Kidney (tissue), 22 donors: ENCODE measurements at places on chromosomes 6 and 20. TPM values are rescaled to one million over a fixed set of nuclear protein-coding genes. Genes with fewer than 3 reads are reported as not detected.

DNA sequence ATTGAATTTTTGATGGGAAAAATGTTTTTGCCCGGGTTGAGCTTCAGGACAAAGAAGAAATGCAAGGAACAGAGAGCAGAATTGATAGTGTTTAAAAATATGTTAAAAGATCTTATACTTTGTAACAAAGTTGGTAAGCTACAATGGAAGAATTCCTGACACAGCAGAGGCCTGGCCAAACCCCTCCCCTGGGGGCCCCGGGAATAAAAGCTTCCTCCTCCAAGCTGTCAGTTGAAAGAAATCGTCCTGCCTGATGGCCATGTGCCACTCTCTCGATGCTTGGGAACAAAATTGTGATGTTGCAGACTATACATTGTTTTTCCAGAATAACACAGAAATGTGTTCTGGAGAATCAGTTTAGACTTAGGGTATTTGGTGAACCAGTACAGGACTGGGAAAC is 14.2 kb upstream of the TOX2 start:
- no peak for DNase-seq
- no peaks in the 10 kb centered on the region for H3K27me3 ChIP-seq
- H3K4me1 ChIP-seq, result no peaks in the 10 kb centered on the region
- H3K4me3 ChIP-seq, result no peak overlapping the region
- H3K36me3 ChIP-seq, result no peaks in the 10 kb centered on the region
- no peak overlapping the region for H3K27ac ChIP-seq

- no peaks in the 10 kb centered on the region for H3K36me3 ChIP-seq
- no peaks in the 10 kb centered on the region for H3K4me1 ChIP-seq
- no peak overlapping the region for H3K27ac ChIP-seq
- H3K27me3 ChIP-seq, result no peaks in the 10 kb centered on the region
- no peak overlapping the region for H3K4me3 ChIP-seq
Observed at GRCh38 chr6:134510920-134511319, 193.0 kb upstream of the SGK1 start.

DNA sequence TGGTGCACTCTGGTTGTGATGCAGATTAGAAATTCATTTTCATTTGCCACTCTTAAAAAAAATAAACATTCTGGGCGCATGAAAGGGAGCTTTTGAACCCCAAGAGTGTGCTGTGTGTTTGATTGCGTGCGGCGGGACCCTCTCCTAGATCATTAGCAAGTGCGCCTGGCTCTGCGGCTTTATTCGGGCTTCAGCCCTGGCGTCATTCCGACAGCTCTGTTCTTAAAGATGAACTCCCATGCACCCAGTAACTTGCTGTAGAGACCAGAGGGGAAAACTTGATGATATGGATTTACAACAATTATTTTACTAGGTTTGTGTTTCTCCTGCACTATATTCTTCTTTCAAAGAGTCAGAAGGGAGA is 48.9 kb upstream of the ARMC2 start:
- no peak overlapping the region for H3K4me3 ChIP-seq
- DNase-seq, result no peak
- H3K27ac ChIP-seq, result no peak overlapping the region
- H3K4me1 ChIP-seq, result peaks cover 17% of the 10 kb centered on the region

- H3K27ac ChIP-seq, result peak overlapping the region; percentile 84
- peaks cover 6% of the 10 kb centered on the region for H3K4me1 ChIP-seq
- H3K4me3 ChIP-seq, result peak overlapping the region; percentile 65
Observed at GRCh38 chr6:43054206-43054943, 724 bp upstream of the CUL7 start.

DNA sequence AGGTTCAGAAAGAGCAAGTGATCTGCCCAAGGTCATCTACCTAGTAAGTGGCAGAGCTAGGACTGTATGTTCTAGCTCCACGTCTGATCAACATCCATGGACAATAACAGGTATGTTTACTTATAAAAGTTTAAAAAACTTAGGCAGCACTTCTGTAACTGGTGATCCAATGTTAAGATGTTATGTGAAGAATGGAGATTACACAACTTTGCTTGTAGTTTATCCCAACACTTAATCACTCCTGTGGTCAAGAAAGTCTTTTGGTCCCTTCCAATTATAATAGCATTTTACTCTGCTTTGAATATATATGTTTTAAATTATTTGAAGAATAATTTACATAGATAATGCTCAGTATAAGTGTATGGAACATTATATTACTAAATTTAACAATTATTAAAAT is 4.8 kb downstream of the FBXO30 start:
- DNase-seq, result no peak
- no peak overlapping the region for H3K27ac ChIP-seq
- no peaks in the 10 kb centered on the region for H3K36me3 ChIP-seq
- no peaks in the 10 kb centered on the region for H3K27me3 ChIP-seq
- no peaks in the 10 kb centered on the region for H3K4me1 ChIP-seq
- H3K4me3 ChIP-seq, result no peak overlapping the region

Gene TNF
- 5.4 TPM for total RNA-seq

Gene TLDC2
- total RNA-seq, result 2.3 TPM
